SHP77 (cell line): ENCODE measurements at places on chromosomes 4 and X.

GRCh38 chrX:55129361-55129760 lies 40.5 kb downstream of the PAGE2 start:
- no peak for DNase-seq

- DNase-seq = no peak
These were observed 6.3 kb downstream of the DCHS2 start for GRCh38 chr4:154485127-154485773.

- DNase-seq = no peak
These were observed 19.0 kb downstream of the CPEB2 start for GRCh38 chr4:15021311-15021710.

GRCh38 chr4:148565801-148566200 lies 123.6 kb upstream of the NR3C2 start:
- DNase-seq = no peak

DNA sequence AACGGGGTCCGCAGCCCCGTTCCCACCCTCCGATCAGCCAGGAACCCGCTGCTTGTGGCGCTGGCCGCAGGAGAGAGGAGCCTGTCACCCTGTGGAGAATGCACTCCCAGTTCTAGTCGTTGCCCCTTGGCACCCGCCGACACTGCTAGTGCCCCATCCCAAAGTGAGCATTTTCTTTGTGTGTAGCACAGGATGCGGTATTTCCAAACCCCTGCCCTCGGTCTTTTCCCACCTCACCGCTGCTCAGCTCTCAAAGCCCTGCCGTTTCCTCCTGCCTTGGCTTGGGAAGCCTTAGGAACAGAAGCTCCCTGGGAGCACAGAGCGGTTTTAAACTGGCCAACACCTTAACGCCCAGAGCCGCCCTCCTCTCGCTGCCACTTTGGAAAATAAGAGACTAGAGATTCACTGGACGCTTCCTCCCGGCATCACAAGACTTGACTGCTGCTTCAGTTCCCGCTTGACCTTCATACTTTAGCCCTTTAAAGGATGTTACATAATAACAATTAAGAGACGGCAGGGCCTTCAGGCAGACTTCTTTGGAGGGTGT lies 772 bp downstream of the CYP4V2 start:
- no peak for DNase-seq

DNA sequence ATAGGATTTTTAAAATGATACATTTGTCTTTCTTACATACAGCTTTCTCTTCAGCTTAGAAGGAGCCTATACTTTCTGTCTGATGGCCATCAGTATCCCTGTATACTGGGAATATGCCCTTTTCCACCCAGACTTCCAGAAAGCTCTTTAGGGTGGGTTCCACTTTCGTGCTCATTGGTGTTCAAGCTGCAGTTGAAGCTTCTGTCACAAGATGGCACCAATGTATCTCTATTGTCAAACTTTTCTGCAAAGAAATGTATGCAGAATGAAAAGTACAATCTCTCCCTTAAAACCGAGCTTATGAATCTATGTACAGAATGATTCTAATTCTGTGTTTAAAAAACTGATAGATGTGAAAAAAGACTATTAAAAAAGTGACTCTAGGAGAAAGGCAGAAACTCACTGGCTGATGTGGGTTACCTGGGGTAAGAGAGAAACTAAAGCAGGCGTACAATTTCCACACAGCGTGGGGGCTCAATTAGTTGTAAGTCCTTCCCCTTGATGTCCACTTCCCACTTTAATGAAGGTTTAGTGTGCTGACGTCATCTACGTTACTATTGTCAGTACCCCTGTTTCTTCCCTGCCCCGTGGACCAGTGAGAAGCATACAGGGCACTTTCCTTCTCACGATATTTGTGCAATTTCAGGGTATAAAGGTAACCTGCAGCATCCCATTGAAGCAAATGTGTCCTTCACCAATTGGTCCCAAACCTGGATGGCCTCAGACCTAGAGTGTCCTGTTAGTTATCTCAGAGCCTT lies 57.3 kb upstream of the TCEAL2 start:
- no peak for DNase-seq

- DNase-seq = no peak
These were observed 84.8 kb upstream of the C1QTNF7 start for GRCh38 chr4:15343000-15343399.
